ENCODE measurements at places on chromosomes 1 and 21.

- DNase-seq: no peak
These were observed 42.1 kb upstream of the CASZ1 start for GRCh38 chr1:10838541-10838940.

DNA sequence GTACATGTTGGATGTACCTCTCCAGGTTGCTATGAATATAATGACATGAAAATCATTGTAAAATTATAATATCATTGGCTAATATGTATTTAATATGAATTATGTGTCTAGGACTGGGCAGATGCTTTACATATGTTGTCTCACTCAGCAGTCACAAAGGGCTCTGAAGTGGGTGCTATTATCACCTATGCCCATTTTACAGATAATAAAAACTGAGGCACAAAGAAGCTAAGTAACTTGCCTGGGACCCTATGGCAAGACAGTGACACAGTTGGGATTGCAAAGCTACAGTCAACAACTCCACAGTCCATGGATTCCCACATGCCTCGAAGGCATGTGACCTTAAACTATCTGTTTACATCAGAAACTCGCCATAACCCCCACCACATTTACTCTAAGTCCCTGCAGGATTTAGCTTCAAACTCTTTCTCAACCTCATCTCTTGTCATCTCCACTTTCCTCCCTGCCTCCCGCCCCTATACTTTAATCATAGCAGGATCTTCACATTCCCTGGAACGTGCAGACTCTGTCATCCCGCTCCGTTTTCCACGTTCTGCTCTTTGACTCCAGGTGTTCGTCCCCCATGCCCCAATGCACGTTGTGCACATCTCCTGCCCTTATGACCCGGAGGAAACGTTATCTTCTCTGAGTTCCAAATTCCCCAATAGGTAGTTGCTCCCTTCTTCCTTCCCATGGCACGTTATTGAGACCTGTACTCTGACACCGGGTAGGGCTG lies 143.0 kb upstream of the NRIP1 start:
- no peak for DNase-seq

DNA sequence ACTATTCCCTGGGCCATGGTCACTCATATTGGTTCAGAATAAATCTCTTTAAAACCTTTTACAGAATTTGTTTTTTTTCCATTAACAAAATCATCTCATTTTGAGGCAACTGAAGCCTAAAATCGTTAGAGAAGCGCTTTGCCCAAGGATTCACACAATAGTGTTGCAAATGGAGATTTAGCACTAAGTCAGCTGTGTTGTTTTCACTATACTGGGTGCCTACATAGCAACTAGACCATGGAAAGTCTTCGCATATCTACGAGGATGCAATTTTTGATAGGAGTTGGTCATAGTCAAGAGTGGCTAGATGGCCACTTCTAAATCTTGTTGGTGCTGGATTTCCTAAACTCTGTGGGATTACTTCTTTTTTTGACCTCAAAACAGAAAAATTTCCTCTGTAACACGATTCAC lies 530 bp upstream of the TIPRL start:
- DNase-seq: no peak

- peak; percentile 34 for DNase-seq
These were observed 59.8 kb downstream of the ITGB3BP start for GRCh38 chr1:63463248-63463647.

DNA sequence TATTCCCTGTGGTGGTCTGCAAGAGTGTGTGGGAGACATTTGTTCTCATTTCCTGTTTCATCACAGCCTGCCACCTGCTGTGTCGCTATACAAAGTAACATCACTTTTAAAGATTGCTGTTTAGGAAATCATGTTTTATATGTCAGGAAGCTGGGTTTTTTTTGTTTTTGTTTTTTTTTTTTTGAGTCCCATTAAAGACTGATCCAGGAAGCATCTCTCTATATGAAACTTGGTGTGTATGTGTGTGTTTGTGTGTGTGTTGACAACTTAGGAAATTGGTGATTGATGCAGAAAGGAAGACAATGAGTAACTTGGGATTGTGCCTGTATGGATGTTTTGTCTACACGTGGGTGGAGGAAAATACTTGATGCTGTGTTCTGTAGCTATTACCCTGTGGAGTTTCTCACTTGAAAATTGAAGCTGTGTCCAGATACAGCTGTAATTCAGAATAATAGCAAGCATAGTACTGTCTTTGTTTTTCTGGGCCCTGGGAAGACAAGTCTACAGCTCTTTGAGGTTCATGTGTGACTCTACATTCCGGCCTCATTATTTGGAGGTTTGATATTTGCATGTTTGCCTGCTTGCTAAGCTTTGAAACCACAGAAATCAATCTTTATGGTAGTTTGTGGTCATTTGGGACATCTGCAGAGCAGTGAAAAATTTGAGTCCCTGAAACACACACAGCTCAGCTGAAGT lies 47.9 kb downstream of the LAMC1 start:
- no peak for DNase-seq

DNA sequence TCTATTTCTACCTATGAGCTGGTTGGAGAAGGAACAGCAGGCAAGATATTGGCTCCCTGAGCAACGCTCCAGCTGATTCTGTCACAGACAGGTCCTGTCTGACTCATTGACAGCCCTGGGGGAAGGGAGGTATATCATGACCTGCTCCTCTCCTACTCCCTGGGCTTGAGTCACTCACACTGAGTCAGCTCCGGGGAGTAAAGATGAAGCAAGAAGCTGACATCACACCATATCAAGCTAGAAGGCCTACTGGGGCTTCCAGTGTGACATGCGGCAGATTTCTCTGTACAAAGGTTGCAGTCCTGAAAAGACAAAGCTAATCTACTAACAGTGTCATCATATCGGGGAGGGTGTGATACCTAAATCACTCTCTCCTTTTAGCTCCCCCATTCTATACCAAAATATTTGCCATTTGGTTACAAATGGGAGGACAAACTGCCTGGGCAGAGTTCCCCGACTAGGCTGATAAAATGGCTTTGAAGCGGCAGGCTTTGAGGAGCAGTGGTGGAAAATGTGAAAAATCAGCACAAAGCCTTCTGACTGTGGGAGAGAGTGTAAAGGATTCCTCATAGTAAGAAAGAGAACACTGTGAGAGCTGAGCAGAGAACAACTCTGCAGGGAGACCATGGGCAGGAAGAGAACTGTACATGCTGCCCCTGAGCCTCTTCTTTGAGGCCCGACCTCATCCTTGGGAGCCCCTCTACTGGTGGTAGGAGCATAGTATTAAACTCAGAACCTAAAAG lies 15.5 kb downstream of the PI4KB start:
- DNase-seq: peak; percentile 89

- DNase-seq: no peak
These were observed 738 bp upstream of the TRIM11 start for GRCh38 chr1:228407106-228408040.

DNA sequence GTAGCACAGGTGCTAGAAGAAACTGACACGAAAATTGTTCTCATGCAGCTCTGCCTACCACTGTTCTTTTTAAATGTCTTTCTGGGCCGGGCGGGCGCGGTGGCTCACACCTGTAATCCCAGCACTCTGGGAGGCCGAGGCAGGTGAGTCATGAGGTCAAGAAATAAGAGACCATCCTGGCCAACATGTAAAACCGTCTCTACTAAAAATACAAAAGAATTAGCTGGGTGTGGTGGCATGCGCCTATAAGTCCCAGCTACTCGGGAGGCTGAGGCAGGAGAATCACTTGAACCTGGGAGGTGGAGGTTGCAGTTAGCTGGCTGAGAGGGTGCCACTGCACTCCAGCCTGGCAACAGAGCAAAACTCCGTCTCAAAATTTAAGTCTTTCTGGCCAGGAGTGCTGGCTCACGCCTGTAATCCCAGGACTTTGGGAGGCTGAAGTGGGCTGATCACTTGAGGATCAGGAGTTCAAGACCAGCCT lies 947 bp upstream of the RIT1 start:
- no peak for DNase-seq

DNA sequence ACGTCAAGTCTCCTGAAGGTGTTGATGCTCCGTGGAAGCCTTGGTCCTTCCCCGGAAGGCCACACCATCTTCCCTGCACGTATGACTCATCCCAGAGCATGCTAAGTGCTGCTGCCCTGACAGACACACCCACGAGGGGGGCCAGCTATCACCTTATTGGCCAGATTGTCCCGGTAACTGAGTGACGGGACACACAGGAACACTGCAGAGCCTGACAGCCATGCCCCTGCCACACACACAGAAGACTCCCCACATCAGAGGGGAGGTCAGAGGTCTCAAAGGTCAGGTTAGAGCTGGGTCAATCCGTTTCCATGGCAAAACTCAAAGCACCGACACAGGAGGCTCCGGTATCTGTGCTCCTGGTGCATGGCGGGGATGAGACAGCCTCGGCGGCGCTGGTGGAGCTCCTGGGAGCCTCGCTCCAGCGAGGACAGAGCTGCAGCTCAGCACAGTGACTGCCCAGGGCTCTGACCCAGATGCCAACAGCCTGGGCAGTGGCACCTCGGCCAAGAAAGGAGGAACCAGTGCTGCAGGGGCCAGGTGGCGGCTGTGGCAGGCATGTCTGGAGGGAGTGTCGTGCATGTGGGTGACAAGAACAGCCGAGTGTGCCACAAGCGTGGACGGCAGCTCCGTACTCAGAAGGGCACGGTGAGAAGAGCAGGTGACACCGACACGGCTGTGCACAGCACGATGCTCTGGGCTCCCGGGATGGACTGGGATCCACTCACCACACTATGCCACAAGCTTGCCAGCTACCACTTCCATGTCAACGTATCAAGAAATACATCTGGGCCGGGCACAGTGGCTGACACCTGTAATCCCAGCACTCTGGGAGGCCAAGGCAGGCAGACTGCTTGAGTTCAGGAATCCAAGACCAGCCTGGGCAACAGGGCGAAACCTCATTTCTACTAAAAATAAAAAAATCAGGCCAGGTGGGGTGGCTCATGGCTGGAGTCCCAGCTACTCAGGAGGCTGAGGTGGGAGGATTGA lies 14.8 kb upstream of the TMEM240 start:
- DNase-seq: no peak

DNA sequence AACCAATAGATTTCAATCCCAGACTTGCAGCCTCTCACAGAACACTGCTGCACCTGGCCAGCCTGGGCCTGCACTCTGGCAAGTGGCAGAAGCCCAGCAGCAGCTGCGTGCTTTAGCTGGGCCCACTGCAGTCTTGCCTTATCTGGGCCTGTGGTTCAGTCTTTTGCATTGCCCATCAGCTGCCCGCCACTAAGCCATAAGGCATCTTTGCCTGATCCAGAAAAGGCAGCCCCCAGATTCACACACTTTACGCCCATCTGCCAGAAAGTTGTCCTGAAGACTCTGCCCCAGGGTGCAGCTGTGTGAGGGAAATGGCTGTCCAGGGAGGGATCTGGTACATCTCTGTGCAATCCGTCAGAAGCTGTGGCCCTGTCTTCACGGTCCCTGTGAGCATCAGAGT lies 217.0 kb downstream of the DNAH14 start:
- DNase-seq: no peak

- no peak for DNase-seq
These were observed 3.3 kb downstream of the KLHL21 start for GRCh38 chr1:6599141-6599975.

DNA sequence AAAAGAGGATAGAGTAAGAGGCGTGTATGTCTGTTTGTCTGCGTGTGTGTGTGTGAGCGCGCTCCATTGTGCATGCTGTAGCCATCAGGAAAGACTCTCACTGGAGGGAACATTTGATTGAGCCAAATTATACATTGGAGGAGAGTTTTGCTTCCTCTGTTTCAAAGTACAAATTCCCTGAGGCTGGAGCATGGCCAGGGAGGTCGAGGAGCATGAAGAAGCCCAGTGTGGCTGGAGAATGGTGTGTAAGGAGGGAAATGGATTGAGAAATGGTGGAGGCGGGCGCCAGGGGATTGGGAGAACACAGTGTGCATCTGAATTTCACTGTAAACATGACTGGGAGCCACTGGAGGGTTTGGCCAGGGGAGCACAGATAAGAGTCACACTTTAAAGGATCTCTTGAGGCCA lies 22.1 kb upstream of the EFNA1 start:
- no peak for DNase-seq

DNA sequence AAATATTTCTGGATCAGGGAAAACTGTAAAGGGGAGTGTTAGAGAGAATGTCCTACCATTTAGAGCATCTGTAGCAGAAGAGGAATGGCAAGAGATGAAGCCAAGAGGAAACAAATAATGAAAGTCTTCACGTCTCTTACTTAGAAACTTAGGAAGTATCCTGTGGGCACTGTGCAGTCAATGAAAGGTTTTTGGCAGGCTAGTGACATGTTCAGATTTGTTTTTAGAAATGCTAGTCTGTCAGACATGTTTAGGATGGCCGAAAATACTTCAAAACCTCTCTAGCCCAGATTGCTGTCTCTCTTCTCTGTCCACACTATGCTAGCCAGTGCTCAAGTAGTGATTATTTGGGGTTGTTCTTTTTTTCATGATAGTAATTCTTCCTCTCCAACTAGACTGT lies 48.6 kb upstream of the RGL1 start:
- no peak for DNase-seq

DNA sequence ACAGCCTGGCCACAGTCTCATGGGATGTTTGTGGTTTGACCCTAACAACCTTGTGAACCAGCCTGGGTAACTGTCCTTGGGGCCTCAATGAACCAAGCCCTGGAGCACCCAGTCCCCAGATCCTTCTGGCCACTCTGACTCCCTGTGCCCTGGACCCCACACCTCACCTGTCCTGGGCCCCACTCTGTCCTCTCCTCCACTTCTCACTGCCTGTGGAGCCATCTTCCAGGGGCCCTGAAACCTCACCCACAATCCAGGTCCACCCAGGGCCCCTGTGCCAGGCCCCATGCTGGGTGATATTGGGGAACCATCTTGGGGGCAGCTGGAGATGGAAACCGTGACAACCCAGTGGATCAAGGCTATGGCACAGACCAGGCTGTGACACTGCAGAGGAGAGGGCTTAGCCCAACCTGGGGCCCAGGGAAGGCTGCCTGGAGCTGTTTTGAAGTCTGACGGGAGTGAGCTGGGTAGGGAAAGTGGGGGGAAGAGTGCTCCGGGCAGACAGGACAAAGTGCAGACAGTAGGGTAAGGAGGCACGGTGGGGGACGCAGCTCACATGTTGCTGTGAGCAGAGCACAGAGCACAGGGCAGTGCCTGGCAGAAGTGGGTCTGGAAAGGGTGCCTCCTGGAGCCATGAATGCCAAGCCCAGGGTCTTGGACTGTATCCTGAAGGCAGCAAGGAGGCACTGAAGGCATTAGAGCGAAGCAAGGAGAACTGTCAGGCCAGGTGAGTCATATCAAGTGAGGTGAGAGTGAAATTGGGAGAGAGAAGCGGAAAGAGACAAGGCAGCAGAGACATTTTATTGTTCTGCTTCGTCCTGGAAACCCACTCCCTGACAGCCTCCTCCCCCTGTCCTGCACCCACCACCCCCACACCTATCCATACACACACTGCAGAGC lies 12.1 kb upstream of the LRP8 start:
- no peak for DNase-seq

GRCh38 chr1:109290998-109291397 lies 8.1 kb upstream of the PSRC1 start:
- DNase-seq: no peak

All from HL-60 (cell line).